Left lung (tissue), 14 donors: ENCODE measurements at places on chromosomes 5 and 9. TPM values are rescaled to one million over a fixed set of nuclear protein-coding genes. Genes with fewer than 3 reads are reported as not detected.

The ABO gene
- 4.4 TPM for polyA plus RNA-seq

The SLC4A9 gene
- polyA plus RNA-seq = not detected

The DOCK8 gene
- 7.8 TPM for polyA plus RNA-seq

The DDX4 gene
- 0.10 TPM for polyA plus RNA-seq

The EFNA5 gene
- polyA plus RNA-seq = 24.3 TPM

The FOXI1 gene
- not detected for polyA plus RNA-seq

The BNC2 gene
- polyA plus RNA-seq = 11.9 TPM

The GRM6 gene
- 1.5 TPM for polyA plus RNA-seq

The LOX gene
- 23.9 TPM for polyA plus RNA-seq

The PLAC8L1 gene
- 0.90 TPM for polyA plus RNA-seq

The CDC20B gene
- 6.6 TPM for polyA plus RNA-seq

The GRIN1 gene
- polyA plus RNA-seq = 0.29 TPM

The ZNF354C gene
- polyA plus RNA-seq = 15.7 TPM

The BTNL3 gene
- polyA plus RNA-seq = 0.31 TPM

The PFN3 gene
- not detected for polyA plus RNA-seq

DNA sequence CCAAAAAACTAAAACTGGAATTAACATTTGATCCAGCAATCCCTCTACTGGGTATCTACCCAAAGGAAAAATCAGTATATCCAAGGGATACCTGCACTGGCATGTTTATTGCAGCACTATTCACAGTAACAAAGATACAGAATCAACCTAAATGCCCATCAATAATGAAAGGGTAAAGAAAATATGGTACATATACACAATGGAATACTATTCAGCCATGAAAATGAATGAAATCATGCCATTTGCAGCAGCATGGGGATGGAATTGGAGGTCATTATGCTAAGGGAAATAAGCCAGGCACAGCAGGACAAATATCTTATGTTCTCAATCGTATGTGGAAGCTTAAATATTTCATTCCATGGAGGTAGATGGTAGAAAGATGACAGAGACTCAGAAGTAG is 9.7 kb downstream of the VLDLR start:
- no peak for DNase-seq
- no peaks in the 10 kb centered on the region for H3K36me3 ChIP-seq
- no peak overlapping the region for H3K4me3 ChIP-seq
- H3K27ac ChIP-seq = no peak overlapping the region
- no peaks in the 10 kb centered on the region for H3K4me1 ChIP-seq

DNA sequence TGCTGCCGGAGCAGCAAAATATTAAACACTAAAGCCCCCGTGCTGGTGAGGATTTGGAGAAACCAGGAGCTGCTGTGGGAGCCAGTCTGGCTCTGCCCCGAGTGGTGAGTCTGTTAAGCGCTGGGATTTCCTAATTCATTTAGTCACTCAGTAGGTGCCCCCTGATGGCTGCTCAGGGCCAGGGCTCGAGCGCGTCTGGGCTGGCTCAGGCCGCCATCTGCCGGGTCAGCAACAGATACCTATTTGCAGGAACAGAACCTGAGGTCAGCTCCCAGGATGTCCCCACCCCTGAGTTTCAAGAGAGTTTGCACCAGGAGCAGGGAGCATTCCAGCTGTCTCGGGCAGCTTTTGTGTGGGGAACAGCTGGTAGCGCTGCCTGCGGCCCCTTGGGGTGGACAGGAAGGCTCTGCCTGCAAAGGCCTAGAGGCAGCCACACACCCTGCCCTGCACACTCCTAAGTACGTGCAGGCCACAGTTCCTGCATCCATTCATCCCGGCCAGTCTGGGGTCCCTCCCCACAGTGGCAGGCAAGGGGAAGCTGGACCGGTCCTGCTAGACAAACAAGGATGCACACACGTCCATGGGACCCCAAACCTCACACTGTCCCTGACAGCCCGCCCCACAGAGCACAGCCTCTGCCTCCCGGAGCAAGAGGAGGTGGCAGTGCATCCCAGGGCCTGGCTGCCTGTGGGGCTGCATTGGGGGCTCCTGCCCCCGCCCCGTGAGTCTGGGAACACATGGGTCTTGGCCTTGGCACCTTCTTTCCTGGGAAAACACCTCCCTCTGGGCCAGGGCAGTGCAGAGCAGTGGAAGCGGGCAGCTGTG is 83.7 kb downstream of the ADAMTS2 start:
- peaks cover 4% of the 10 kb centered on the region for H3K4me1 ChIP-seq
- H3K36me3 ChIP-seq = no peaks in the 10 kb centered on the region

DNA sequence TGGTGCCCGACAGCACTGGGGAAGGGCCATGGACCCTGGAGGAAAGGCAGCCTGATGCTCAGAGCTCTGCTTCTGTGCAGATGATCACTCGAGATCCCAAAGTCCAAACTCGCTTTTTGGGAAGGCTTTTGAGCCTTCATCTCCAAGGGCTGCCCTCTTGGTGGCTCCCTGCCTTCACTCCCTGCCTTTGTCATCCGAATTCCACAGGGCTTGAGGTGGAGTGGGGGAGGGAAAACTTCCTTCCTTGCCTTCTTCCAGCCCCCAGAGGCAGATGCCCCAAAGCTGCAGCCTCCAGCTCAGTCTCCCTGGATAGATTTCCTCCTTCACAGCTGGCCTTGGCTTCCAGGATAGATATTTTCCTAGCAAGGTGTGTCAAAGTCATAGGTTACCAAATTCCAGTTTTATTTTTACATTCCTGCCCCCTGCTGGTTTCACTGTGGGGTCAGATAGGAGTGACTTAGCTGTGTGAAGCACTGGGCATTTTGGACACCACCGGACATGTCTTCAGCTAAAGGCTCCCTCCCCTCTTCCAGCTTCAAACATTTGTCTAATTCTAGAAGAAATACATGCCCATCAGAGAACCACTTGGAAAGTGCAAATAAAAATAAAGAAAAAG is 268.2 kb downstream of the HSPA4 start:
- H3K4me3 ChIP-seq = no peak overlapping the region
- H3K36me3 ChIP-seq = no peaks in the 10 kb centered on the region
- H3K27me3 ChIP-seq = no peaks in the 10 kb centered on the region

DNA sequence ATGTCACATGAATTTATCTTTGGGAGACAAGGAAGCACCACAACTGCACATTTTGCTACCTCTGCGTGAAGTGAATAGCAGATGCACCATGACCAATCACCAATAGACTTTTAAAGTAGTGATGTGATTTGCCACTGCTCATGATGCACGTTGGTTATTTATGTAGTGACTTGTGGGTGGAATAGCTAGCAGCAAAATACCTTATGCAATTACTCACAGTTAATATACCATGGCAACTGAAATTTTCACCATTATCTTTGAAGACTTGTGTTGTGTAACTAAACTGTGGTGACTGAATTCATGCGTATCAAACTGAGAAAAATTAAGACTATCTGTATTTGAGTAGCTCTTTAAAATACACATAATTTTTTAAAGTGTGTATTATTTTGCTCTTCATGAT is 46.2 kb upstream of the TUSC1 start:
- H3K4me1 ChIP-seq = no peaks in the 10 kb centered on the region
- H3K36me3 ChIP-seq = no peaks in the 10 kb centered on the region
- no peak for DNase-seq
- H3K27me3 ChIP-seq = no peaks in the 10 kb centered on the region
- H3K4me3 ChIP-seq = no peak overlapping the region

- no peaks in the 10 kb centered on the region for H3K36me3 ChIP-seq
- no peak for DNase-seq
- H3K4me1 ChIP-seq = no peaks in the 10 kb centered on the region
- no peak overlapping the region for H3K27ac ChIP-seq
Observed at GRCh38 chr5:76085243-76085579, 2.0 kb downstream of the SV2C start.

DNA sequence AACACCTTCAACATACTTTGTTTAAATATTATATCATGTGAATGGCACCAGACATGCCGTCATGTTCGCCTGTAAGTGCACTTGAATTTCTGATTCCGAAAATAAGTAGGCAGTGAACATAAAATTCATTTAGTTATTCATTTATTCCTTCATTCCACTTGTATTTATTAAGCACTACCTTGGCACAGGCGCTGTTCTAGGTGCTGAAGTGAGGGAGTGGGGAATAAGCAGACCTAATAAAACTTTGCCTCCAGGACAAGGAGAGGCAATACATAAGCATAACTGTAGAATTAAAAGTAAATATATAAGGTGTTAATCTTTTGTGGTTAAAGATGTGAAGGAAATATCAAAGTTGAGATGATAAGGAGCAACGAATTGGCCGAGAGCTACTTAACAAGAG is 297.4 kb downstream of the TENT4A start:
- no peaks in the 10 kb centered on the region for H3K4me1 ChIP-seq
- no peak overlapping the region for H3K27ac ChIP-seq
- no peak overlapping the region for H3K4me3 ChIP-seq

GRCh38 chr5:107301999-107302398 is 368.7 kb downstream of the EFNA5 start:
- DNase-seq = no peak
- no peaks in the 10 kb centered on the region for H3K27me3 ChIP-seq

- no peak overlapping the region for H3K27ac ChIP-seq
- no peak for DNase-seq
- H3K4me1 ChIP-seq = no peaks in the 10 kb centered on the region
Observed at GRCh38 chr5:132662925-132663770, 5.2 kb downstream of the IL13 start.

DNA sequence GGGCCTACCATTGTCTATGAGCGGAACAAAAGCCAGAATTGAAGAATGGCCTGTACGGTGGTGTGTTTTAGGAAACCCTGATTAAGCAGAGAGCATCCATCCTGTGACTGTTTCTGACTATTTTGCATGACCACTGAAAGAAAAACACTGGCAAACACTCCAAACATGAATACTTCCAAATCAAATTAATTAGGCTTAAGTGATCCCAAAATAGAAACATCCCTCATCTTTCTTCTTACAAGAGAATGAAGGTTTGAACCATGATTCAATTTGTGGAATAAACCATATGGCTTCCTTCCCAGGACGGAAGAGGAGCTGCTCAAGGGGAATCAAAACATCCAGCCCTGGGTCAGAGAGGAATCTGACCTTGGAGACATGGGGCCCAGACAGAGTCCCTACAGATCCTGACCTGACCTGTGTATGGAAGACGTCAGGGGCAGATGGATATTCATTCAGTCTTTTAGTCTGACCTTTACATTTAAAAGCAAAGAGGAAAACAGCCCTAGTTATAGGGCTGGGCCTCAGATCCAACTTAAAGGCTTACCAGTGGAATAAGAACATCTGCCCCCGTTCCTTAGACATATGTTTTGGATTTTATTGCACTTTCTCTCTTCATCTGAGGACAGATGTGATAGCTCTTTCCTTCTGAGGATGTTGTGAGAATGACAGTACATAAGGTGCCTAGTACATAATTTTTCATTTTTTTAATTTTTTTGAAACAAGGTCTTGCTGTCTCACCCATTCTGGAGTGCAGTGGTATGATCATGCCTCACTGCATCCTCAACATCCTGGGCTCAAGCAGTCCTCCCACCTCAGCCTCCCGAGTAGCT is 17.6 kb upstream of the RECK start:
- DNase-seq = no peak
- no peaks in the 10 kb centered on the region for H3K27me3 ChIP-seq
- H3K36me3 ChIP-seq = no peaks in the 10 kb centered on the region
- H3K27ac ChIP-seq = peak overlapping the region; percentile 28
- H3K4me1 ChIP-seq = no peaks in the 10 kb centered on the region

- H3K4me1 ChIP-seq = no peaks in the 10 kb centered on the region
- no peak overlapping the region for H3K27ac ChIP-seq
- H3K4me3 ChIP-seq = no peak overlapping the region
- DNase-seq = no peak
Observed at GRCh38 chr5:172315587-172316493, 32.3 kb upstream of the UBTD2 start.

- H3K27me3 ChIP-seq = no peaks in the 10 kb centered on the region
- H3K4me1 ChIP-seq = no peaks in the 10 kb centered on the region
- DNase-seq = no peak
- no peak overlapping the region for H3K4me3 ChIP-seq
Observed at GRCh38 chr9:105967797-105968196, 273.5 kb downstream of the TMEM38B start.

DNA sequence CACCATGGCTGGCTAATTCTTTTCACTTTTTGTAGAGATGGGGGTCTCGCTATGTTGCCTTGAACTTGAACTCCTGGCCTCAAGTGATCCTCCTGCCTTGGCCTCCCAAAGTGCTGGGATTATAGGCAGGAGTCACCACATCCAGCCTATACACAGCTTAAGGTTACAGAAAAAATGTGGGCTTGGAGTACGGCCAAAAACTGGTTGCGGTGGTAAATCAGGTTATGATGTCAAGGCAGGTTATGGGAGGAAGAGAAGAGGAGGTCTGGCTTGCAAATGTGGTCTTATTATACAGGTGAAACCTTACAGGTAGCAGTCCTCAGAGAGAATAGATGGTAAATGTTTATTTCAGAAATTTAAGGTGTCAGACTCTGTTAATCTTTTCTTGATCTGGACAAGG is 30.7 kb upstream of the SYK start:
- H3K27me3 ChIP-seq = no peaks in the 10 kb centered on the region
- H3K36me3 ChIP-seq = no peaks in the 10 kb centered on the region

- no peaks in the 10 kb centered on the region for H3K27me3 ChIP-seq
- H3K4me3 ChIP-seq = no peak overlapping the region
- no peaks in the 10 kb centered on the region for H3K36me3 ChIP-seq
- no peak overlapping the region for H3K27ac ChIP-seq
- DNase-seq = no peak
Observed at GRCh38 chr5:106241409-106241808, 1429.3 kb downstream of the EFNA5 start.

GRCh38 chr9:36840898-36841536 is 193.1 kb downstream of the PAX5 start:
- DNase-seq = no peak
- no peak overlapping the region for H3K27ac ChIP-seq
- H3K27me3 ChIP-seq = peaks cover 11% of the 10 kb centered on the region
- H3K4me1 ChIP-seq = no peaks in the 10 kb centered on the region
- no peaks in the 10 kb centered on the region for H3K36me3 ChIP-seq

- DNase-seq = no peak
- H3K36me3 ChIP-seq = no peaks in the 10 kb centered on the region
- H3K27me3 ChIP-seq = no peaks in the 10 kb centered on the region
Observed at GRCh38 chr5:3313569-3313968, 282.1 kb upstream of the IRX1 start.

GRCh38 chr9:117936185-117937130 is 232.3 kb downstream of the TLR4 start:
- H3K36me3 ChIP-seq = no peaks in the 10 kb centered on the region
- H3K27me3 ChIP-seq = no peaks in the 10 kb centered on the region
- DNase-seq = no peak
